Type B pancreatic cell (in vitro differentiated cells): ENCODE measurements at places on chromosomes 5 and 9. TPM values are rescaled to one million over a fixed set of nuclear protein-coding genes. Genes with fewer than 3 reads are reported as not detected.

The CHSY3 gene
- total RNA-seq, result 0.86 and 4.9 TPM in 2 replicates

DNA sequence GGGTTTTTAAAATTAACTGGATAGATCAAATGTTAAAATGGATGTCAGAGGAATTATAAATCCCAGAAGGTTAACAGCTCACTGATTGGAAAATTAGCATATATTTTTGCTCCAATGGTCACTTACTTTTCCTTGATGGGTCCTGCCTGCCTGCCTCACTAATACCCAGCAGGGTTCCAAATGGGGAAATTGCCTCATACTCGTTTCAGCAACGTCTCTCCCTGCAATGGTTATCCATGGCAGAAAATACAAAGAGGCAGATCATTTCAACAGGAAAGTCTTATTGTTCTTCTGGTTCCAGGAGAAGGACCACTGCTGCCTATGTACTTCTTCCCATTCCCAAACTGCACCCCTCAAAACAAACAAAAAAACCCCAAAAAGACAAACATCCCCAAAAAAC, 71.3 kb downstream of the ERP44 start:
- no peak for DNase-seq

DNA sequence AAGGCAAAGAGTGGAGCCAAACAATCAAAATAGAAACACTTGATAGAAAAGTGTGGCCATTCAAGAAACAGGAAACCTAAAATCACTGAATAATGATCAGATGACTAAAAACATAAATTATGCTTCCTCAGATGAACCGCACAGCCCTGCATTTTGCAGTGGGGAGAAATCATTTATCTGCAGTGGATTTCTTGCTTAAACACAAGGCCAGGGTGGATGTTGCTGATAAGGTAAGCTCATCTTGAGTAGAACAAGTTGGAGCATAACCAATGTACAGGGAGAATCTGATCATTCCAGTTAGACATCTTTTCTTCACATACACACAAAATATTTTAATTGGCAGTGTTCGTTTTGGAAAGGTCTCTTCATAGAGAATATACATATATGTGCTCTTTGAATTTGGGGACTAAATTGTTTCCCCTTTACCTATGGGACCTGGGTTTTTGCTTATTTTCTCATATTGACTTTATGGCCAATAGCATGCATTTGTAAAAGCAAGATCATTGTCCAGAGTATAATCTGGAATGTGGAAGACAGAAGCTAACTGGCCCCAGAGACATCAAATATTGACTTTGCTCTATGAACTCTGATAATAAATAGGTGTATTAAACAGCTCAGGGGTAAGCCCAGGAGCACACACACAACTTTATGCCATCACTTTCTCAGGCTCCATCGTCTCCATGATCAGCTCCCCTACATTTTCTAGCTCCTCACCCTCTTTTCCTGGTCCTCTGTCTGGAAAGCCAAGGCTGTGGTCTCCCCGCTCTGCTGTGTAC, 9.1 kb downstream of the ANKDD1B start:
- DNase-seq, result no peak

GRCh38 chr5:88948746-88949600, 66.0 kb upstream of the MEF2C start:
- no peak for DNase-seq

DNA sequence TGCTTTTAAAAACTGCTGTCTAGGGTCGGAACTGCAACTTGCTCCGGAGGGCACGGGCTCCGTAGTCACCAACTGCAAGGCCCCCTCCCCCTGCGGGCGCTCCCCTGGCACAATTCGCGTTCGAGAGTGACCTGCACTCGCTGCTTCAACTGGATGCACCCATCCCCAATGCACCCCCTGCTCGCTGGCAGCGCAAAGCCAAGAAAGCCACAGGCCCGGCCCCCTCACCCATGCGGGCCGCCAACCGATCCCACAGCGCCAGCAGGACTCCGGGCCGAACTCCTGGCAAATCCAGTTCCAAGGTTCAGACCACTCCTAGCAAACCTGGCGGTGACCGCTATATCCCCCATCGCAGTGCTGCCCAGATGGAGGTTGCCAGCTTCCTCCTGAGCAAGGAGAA, 64.2 kb upstream of the GAS1 start:
- no peak for DNase-seq

GRCh38 chr9:82020331-82020730, 31.8 kb downstream of the SPATA31D1 start:
- no peak for DNase-seq
